ENCODE measurements at places on chromosomes 5 and 9.

DNA sequence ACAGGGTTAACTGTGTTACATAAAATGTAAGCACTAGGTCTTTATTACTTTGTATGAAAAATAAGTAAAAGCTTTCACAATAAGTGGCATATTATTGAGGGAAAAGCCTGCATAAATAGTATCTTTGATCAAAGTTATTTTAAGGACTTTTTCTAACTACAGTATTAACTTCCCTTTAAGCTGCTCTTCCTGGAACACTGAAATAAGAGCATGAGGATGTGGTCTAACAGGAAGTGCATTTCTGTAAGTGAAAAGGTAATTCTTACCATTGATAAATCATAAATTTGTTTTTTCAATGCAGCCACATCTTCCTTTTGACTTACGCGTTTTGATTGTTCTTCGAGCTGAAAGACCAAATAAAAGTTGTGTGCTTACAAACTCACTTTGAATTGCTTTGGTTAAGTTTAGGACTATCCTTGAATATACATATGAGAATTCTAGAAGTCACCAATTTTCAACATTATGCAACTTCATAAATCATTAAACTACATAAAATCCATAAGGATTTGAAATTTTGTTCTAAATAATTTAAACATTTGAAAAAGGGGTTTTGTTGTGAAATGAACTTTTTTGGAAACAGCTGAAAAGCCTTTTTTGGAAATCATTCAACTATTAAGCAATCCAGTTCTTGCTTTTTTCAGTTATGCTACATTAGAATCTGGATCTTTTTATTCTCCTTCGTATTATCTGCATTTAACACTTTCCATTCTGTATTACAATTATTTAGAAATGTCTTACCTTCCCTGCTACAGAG, 50.6 kb downstream of the RASEF start:
- no peak for DNase-seq

- DNase-seq: no peak
Measured at GRCh38 chr9:13550519-13550918, 271.0 kb upstream of the MPDZ start.

DNA sequence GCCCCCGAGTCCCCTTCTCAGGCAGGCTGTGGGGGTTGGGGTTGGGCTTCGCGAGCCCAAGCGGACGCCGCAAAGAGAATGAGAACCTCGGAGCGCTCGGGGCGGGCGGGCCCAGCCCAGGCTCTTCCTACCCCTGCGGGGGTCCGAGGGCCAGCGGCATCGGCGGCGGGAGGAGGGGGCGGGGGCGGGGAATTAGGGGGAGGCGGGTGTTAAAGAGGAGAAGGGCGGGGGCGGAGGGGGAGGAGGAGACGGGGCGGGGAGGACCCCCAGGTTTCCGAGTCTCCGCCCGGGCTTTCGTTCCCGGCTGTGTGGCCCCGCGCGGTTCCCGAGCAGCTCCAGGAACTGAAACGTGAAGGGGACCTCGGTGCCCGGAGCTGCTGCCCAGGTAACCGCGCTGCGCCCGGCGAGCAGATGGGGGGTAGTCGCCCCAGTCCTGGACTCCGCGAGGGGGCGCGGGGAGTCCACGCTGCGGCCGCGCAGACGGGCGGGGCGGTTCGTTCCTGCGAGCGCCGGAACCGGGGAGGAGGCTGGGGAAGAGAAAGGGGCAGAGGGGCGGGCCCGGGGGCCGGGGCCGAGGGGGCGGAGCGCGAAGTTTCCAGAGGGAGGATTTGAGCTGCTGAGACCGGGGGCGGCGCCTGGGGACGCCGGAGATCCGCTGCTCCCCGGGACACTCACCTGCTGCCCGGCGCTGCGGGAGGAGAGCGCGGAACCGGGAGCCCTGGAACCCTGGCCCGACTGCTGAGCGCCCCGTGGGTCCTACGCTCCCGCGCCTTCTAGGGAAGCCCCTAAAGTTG, 38.4 kb upstream of the PLEKHG4B start:
- peak; percentile 87 for DNase-seq

GRCh38 chr9:105307591-105308130, 63.2 kb downstream of the SLC44A1 start:
- DNase-seq: no peak

- DNase-seq: no peak
Measured at GRCh38 chr5:113446358-113446927, 11.7 kb upstream of the TSSK1B start.

- DNase-seq: no peak
Measured at GRCh38 chr5:163503106-163504078, 2.0 kb upstream of the MAT2B start.

GRCh38 chr5:67699560-67699959, 503.0 kb upstream of the CD180 start:
- no peak for DNase-seq

- no peak for DNase-seq
Measured at GRCh38 chr5:142259758-142260157, 65.1 kb downstream of the SPRY4 start.

DNA sequence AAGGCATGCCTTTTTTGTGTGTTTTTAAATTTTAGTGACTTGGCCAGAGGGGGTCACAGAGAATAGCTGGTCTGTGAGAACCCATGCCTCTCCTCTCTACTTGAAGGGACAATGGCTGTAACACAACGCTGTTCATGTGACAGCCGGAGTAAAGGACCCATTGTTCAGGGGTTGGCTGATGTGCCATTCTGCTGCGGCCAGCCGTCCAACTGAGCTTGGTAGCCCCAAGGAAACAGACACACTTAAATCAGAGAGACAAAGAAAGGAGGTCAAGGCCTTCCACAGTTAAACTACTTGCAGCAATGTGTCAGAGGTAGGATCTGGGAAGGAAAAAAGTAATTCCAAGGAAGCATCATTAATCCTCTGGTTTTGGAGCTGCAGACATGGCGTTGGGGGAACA, 8.1 kb downstream of the MEGF10 start:
- no peak for DNase-seq

DNA sequence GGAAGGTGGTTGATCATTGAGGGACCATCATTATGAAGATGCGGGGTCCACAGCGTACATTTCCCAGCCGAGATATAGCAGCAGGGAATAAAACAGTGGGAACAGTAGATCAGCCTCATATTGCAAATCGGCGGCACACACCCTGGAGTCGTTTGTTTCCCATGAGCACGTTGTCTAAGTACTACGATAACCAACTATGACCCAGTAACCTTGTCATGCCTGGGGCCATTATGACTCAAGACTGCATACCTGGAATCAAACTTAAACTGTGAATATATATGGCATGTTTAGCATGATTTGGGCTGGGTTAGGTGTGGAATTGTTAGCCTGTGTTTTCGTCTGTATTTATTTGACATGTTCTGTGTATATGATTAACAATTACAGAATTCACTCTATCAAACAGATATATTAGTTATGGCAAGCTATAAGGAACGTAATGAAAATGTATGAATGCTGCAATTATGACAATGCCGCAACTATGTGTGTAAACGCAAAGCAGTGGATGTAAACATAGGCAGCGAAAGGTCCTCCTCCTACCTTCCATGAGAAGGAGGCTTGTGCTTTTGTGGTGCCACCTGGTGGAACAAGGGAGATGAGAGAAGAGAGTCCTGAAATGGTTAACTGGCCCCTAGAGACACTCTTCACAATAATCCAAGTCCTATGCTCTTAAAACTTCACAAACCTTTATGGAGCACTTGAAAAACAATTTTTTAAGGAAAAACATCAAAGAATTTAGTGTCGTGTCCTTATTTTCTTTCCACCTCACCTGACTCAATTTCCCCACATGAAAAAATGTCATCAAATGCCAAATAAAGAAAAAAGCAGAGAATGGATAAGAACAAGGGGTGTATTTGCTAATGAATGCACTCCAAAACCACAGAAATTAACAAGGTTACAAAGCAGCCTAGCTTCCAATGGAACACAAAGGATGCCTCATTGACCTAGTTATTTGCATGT, 47.1 kb downstream of the SEMA5A start:
- peak; percentile 58 for DNase-seq

DNA sequence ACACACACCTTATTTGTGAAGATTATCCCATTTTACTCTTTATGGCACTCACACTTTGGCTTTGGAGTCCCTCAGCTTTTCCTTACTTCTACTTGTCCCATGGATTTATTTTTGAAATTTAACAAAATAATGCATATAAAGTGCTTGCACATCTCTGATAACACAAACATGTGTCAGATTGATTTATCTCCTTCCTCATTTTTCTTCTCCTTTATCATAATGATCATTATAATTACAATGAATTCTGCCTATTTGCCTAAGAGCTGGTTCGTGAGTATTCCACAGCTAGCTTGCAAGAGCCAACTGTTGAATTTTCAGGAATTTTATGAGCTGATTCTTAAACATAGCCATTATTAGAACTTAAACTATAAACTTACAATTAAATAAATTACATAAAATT, 347.7 kb downstream of the CHSY3 start:
- DNase-seq: no peak

GRCh38 chr5:154189819-154190594, 526 bp upstream of the GALNT10 start:
- DNase-seq: peak; percentile 64

DNA sequence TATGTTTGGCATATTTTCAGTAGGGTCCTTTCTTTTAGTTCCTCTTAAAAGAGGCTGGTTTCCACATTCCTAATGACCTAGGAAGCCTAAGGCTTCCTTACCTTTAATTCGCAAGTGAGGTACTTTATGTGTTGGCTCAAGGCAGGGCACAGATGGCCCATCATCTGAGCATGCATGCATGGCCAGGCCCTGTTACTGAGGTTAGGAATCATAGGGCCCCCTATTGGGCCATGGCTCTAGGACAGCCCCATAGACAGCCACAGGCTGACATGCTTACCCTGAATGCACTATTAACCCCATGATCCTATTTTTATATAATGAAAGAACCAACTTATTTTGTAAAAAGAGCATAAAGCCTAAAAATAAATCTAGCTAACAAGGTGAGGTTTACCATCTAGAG, 271.4 kb downstream of the ELAVL2 start:
- DNase-seq: no peak

DNA sequence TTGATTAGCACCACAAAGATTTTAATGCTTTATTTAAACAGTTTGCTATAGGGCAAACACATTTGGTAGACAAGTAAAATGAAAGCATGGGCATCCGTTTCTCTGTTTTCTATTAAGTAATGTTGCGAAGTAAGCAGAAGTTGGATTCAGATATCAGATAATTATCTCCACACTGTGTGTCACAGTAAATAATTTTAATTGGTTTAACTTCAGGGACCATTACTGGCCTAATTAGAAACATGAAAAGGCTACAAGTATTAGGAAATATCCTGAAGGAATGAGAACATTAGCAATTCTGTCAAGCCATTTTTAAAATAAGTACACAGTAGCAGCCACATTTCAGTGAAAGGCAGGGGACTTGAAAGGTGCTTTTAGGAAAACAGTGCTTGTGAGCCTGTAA, 975.4 kb downstream of the NR2F1-AS1 start:
- peak; percentile 1 for DNase-seq

GRCh38 chr5:132271251-132272246, 14.1 kb downstream of the PDLIM4 start:
- no peak for DNase-seq

GRCh38 chr5:180646289-180646962, 3.0 kb downstream of the FLT4 start:
- DNase-seq: no peak

- no peak for DNase-seq
Measured at GRCh38 chr9:136426787-136427186, 12.9 kb downstream of the INPP5E start.

GRCh38 chr9:91176426-91176825, 185.3 kb downstream of the AUH start:
- DNase-seq: no peak

DNA sequence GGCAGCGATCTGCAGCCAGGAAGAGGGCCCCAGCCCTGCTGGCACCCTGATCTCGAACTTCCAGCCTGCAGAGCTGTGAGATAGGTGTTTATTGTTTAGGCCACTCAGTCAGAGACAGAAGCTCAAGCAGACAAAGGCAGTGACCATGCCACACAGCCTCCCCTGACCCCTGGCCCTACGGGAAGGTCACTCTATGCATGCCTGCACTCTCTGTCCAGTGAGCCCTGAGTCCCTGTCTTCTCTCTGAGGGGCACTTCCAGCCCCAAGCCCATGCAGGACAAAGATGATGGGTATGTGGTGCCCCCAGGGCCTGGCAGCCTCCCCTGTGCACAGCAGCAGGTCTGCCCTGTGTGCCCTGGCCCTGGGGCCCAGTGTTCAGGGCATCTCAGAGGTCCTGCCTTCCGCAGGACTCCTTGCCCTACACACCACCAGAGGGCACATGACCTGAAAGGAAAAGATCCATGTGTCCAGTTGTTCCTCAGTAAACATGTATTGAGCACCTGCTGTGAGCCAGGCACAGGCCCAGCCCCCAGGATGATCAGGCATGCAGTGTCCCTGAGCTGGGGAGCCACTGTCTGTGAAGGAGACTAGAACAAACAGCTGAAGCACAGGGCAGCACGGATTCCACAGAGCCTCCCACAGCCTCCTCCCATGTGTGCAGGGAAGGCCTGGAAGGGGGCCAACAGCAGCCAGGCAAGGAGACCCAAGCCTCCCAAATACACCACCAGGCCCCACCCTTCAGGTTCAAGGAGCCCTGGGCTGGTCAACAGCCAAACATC, 109.3 kb downstream of the ATPSCKMT start:
- DNase-seq: no peak

GRCh38 chr5:99314721-99315120, 385.9 kb upstream of the CHD1 start:
- no peak for DNase-seq

DNA sequence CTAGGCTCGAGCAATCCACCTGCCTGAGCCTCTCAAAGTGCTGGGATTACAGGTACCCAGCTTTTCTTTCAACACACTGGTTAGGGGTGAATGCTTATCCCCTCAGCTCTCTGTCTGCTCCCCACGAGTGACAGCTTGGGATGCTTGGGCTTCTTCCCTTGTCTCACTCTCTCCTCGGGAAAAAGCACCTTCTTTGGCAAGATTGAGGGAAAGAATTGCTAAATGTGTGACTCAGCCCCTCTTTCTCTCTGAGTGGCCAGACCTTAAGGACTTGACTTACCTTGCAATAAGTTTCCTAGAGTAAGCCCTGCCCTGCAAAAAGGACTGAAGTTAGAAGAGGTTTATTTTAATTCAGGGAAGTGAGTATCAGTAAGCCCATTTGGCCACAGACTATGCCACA, 68.1 kb upstream of the ERBIN start:
- no peak for DNase-seq

DNA sequence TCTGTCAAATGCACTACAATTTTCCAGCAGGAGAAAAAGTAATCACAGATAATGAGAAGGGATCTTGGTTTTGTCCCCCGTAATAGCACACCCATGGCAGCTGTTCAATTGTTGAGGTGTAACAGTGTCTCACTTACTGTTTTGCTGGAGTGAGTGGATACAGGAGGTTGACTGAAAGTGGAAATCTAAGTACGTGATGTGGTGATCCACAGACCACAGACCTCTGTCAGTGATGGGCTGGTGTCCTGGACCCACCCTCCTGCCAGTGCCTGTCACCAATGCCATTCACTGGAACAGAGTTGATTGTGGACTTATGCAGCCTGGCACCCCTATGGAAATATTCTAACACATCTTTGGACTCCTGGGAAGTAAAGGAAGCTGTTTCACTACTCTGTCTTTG, 261.7 kb downstream of the TRPM3 start:
- no peak for DNase-seq
